ENCODE measurements at places on chromosomes 13 and 19. TPM values are rescaled to one million over a fixed set of nuclear protein-coding genes. Genes with fewer than 3 reads are reported as not detected.
A peak's percentile ranks its signal among the peaks of the same experiment; 100 is the strongest.

DNA sequence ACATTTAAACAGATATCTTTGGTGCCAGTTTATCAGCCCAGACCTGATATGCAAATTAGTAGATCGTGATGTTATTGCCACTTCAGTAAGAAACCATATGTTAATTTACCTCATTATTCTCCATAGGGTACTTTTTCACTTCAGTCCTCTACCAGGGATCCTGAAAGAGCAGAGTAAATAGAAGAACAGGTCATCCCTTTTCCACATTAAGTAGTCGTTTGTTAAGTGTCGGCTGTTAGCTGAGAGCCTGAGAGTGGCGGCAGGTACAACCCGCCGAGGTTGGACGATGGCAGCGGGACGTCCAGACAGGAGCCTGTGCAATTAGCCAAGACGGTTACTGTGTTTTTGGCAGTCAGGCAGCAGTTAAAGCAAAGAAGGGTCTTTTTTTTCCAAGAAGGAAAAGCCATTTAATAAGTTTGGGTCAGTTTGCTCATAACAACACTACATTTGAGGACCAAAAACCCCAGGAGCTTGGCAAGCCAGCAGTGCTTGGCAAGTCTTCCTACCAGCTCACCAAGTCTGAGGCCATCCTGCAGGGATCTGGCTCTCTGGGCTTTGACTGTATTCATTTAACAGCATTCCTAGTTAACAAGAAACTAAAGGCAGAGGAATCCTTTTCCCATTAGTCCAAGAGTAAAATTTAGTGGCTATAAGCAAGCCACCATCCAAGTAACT, 231.8 kb downstream of the SHISA2 start:
- H3K4me3 ChIP-seq: no peak overlapping the region
- peaks cover 4% of the 10 kb centered on the region for H3K36me3 ChIP-seq
- no peak for DNase-seq
- H3K4me1 ChIP-seq: peaks cover 11% of the 10 kb centered on the region

DNA sequence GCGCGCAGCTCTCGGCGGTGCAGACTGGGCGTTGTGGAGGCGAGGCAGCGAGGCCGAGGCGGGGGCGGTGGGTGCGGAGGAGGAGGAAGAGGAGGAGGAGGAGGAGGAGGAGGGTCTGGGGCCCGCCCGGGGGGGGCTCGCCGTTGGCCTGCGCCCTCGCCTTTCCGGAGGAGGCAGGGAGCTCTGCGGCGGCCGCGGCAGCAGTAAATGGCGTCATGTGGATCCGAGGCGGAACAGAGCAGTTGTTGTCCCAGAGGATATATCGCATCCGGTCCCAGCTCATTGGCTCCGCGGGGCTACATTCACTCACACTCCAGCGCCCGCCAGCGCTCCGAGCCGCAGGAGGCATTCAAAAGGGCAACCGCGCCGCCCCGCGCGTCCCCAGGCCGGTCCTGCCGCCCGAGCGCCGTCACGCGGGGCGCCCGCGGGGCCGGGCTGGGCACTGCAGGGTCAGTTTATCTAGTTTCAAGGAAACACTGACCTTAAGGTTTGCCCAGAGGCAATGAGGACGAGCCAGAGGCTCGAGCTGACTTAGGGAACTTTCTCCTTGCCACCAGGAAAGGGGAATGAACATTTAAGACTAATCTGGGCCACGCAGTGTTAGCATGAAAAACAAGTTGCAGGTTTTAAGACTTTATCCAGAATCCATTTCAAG, at the start of gene SPRY2:
Gene SPRY2 (minus strand): TSS at position 26 of the 655 bp plus-strand sequence. CDS start 3,421 bp downstream, outside the sequence.
- peak within 1 kb of the TSS; percentile 96 for H3K27ac ChIP-seq
- H3K27me3 ChIP-seq: no peaks in the 10 kb centered on the region
- DNase-seq: peak; percentile 96
- H3K4me1 ChIP-seq: peaks cover 31% of the 10 kb centered on the region
- peak within 1 kb of the TSS; percentile 80 for H3K4me3 ChIP-seq
- H3K36me3 ChIP-seq: peaks cover 9% of the 10 kb centered on the region

DNA sequence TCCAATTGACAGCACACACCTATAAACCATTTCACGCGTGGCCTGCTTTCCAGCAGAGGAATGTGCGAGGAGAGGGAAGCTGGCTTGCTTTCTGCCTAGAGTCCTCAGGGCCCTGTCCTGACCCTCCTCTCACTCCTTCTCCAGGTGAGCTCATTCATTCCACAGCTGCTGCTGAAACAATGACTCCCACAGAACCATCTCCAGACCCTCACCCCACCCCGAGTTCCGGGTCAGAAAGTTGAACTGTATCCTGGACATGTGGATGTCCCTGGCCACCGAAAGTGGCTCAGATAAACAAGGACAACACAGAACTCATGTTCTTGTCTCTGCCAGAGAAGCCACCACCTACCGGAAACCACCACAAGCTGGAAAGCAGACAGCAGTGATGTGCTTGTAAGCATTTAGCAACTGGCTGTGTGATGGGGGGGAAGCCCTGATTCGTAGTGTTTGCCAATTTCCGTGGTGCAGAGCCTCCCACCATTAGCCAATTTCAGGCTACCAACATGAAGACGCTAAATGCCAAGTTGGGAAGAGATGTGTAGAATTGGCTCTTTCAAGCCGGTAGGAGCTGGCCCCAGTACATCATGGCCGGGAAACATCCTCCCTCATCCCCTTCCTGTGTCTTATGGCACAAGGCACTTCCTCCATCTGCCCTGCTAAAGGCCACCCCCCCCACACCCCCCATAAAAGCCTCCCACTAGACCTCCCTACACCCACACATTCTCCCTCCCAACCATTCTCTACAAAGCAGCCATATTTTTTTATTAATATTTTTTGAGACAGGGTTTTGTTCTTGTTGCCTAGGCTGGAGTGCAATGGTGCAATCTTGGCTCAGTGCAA, 5.0 kb downstream of the SYCE2 start:
- H3K36me3 ChIP-seq: no peaks in the 10 kb centered on the region
- no peak overlapping the region for H3K4me3 ChIP-seq
- H3K27me3 ChIP-seq: peaks cover 12% of the 10 kb centered on the region
- peaks cover 8% of the 10 kb centered on the region for H3K4me1 ChIP-seq
- no peak overlapping the region for H3K27ac ChIP-seq
- DNase-seq: no peak

Gene SIGLEC14
- total RNA-seq: not detected

Gene C19orf85
- total RNA-seq: not detected

Gene ZNF177
- 5.9 TPM for total RNA-seq

Gene ZNF844
- total RNA-seq: 12.7 TPM

Gene CGB2
- total RNA-seq: not detected
